Muscle of leg (tissue), 16 donors: ENCODE measurements at places on chromosomes 16 and 17. TPM values are rescaled to one million over a fixed set of nuclear protein-coding genes. Genes with fewer than 3 reads are reported as not detected.

HOXB6 gene
- 0.84 TPM for total RNA-seq

DNA sequence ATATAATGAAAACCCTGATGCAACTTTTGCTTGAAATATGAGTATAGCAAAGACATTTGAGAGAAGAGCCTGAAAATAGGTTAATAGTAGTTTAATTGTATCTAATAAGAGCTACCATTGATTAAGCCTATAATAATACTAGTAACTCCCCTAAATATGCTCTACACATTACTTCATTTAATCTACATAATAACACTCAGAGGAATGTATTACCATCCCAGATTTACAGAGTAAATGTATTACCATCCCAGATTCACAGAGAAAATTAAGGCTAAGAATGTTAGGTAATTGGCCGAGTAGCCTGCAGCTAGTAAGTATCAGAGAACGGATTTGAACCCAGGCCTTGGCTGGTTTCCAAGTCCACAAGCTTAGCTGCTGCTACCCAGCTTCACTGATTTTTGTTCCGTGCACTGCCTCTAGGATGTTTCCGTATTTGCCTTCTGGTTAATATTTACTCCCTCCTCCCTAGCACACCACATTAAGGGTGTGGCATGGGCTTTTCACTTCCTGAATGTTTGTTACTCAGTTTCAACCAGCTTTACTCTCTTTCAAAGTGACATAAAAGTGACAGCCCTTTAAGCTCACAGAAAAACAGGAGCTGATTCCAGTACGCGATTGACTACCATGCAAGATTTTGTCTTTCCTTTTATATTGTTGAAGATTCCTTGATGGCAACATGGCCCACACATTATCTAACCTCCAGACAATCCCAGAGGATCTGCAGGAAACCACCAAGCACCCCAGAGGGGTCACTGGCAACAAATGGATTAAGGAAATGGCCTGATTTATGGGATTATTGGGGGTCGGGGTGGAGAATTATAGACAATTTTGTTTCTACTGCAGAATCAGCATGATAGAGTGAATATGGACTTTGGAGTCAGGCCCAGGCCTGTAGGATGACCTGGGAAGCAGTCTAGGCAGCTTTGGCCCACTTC, 26.7 kb upstream of the TOX3 start:
- no peaks in the 10 kb centered on the region for H3K36me3 ChIP-seq
- no peak for DNase-seq
- no peaks in the 10 kb centered on the region for H3K27me3 ChIP-seq
- H3K27ac ChIP-seq, result no peak overlapping the region
- no peak overlapping the region for H3K4me3 ChIP-seq

- no peak overlapping the region for H3K27ac ChIP-seq
- no peaks in the 10 kb centered on the region for H3K36me3 ChIP-seq
- H3K4me3 ChIP-seq, result no peak overlapping the region
- peaks cover 12% of the 10 kb centered on the region for H3K27me3 ChIP-seq
Measured at GRCh38 chr17:33261820-33262219, 31.3 kb downstream of the ASIC2 start.

NATD1 gene
- total RNA-seq, result 8.7 TPM

DNA sequence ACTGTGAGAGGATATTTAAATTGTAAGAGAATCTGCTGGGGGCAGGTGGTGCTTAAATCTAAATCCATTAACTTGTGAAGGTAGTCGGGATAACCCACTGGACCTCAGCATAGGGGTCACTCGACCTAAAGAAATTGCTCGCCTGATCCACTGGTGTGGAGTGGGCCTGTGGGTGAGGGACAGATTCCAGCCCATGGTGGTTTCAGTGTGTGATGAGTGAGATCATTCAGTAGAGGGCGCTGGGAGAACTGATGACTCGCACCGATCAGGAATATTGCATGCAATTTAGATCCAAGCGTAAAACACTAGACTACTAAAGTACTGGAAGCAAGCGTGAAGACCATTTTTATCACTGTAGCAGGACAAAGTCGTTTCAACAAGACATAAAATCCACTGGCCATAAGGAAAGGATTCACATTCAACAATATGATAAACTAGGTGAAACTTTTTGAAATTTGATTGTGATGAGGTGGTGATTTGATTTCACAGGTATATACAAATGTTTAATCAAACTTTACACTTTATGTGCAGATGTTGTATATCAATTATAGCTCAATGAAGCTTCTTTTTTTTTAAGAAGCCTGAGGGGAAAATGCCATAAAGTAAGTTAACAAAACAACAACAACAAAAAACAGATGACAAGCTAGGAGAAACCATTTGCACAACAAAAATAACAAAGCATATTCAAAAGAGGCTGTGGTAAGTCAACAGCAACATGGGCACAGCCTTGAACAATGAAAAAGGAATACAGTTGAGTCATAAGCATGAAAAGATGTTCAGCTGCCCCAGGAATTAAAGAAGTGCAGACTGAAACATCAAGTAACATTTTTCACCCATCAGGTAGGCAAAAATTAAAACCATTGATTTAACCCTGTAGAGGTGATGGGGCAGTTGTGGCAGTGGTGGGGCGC, 7.5 kb upstream of the TMEM170A start:
- no peak overlapping the region for H3K4me3 ChIP-seq
- H3K27ac ChIP-seq, result no peak overlapping the region
- DNase-seq, result peak; percentile 86
- no peaks in the 10 kb centered on the region for H3K4me1 ChIP-seq
- no peaks in the 10 kb centered on the region for H3K27me3 ChIP-seq

TRPV3 gene
- total RNA-seq, result 1.2 TPM

DNA sequence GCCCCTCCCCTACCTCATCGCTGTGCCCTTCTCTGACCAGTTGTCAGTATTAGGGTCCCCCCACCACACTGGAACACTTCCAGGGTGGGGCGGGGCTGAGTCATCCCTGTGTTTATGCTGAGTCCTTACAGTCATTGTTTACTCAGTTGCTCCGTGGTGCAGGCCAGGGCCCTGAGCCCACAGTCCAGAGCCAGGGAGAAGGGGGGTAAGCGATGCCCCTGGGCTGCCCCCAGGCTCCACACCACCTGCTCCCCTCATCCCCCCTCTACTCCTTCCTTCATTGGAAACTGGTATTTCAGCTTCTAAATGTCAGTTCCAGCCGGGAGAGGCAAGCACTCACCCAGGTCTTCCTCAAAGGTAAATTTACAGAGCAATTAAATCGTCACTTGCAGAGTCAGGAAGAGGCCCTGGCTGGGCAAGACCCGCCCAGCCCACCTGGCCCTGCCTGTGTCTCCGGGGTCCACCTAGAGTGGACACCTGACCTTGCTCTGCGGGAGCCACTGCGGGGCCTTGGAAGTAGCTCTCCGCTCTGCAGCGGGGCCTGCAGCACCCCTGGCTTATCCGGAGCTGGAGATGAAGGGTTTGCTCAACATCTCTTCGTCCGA, 4.8 kb downstream of the ATP2A3 start:
- no peak for DNase-seq
- H3K4me1 ChIP-seq, result peaks cover 71% of the 10 kb centered on the region
- no peak overlapping the region for H3K27ac ChIP-seq
- H3K36me3 ChIP-seq, result no peaks in the 10 kb centered on the region
- peaks cover 30% of the 10 kb centered on the region for H3K27me3 ChIP-seq

P2RX1 gene
- total RNA-seq, result 2.1 TPM

DNA sequence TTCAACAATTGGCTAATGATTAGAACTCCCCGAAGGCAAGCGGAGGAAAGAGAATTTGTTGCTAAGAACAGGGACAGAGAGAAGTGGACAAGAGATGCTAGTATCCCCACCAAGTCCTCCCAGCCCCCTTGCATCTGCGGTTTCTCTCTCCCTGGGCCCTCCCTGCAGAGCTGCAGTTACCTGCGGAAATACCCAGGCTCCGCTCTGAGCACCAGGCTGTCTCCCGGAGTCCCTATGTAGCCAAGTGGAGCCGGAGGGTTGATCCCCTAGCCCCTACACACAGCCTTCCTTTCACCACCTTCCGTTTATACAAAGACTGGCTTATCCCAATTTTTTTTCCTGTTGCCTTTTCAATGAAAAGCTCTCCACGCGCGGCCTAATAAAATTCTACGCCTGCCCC, 834.4 kb downstream of the KCNJ2 start:
- no peak overlapping the region for H3K27ac ChIP-seq
- peaks cover 2% of the 10 kb centered on the region for H3K27me3 ChIP-seq
- no peak overlapping the region for H3K4me3 ChIP-seq
- no peak for DNase-seq
- H3K36me3 ChIP-seq, result no peaks in the 10 kb centered on the region
- H3K4me1 ChIP-seq, result no peaks in the 10 kb centered on the region

GP1BA gene
- total RNA-seq, result 0.04 TPM

DNA sequence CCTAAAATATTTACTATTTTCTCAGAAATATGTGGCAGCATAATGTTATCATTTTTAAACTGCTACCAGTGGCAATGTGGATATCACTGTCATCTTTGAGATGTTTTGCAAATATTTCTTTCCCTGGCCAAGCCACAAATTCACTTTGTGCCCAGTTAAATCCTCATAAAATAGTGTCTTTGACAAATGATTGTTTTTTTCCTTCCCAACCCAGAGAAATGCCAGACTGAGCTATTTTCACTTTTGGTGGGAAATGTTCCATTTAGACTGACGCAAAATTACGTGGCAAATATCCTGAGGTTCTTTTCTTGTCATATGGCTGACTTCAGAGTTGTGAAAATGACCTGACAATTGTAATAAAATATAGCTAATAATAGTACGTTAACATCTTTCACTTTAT, 807.0 kb upstream of the SOX9 start:
- no peaks in the 10 kb centered on the region for H3K27me3 ChIP-seq
- no peak for DNase-seq
- no peak overlapping the region for H3K4me3 ChIP-seq
- H3K36me3 ChIP-seq, result no peaks in the 10 kb centered on the region
- no peak overlapping the region for H3K27ac ChIP-seq

DNA sequence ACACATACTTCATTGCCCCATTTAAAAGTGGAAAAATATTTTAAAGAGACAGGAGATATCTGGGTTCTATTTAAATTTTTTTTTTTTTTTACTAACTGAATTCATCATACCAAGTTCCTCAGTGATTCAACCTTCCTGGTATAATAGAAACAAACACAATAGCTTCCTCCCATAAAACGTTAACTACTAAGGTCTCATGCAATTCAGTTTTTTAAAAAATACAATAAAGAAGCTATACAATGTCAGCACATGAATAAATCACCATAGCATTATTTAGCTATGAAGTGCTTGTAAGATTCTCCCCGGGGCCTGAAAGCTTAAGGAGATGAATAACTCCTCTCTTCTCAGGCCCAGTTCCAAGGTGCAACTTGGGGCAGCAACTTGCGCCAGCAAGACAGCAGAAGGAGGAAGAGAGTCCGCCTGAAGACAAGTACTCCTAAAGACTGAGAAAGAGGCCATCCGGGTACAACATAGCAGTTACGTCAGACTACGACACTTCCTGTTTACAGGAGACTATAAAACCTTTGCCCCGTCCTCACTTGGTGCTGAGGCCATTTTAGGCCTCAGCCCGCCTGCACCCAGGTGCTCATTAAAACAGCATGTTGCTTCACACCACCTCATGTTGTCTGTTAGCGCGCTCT, 81.5 kb downstream of the MYO1D start:
- no peak for DNase-seq
- peaks cover 2% of the 10 kb centered on the region for H3K27me3 ChIP-seq
- no peaks in the 10 kb centered on the region for H3K4me1 ChIP-seq
- no peak overlapping the region for H3K27ac ChIP-seq
- H3K4me3 ChIP-seq, result no peak overlapping the region

- H3K27ac ChIP-seq, result no peak overlapping the region
- no peak overlapping the region for H3K4me3 ChIP-seq
- no peak for DNase-seq
Measured at GRCh38 chr17:48299760-48300159, 130.3 kb downstream of the SKAP1 start.

HBA2 gene
- 926 TPM for total RNA-seq

PRSS27 gene
- 0.75 TPM for total RNA-seq

ZDHHC7 gene
- 31.0 TPM for total RNA-seq

GRCh38 chr16:11977376-11978041, 975 bp downstream of the SNX29 start:
- H3K4me1 ChIP-seq, result peaks cover 15% of the 10 kb centered on the region
- peaks cover 7% of the 10 kb centered on the region for H3K36me3 ChIP-seq
- H3K4me3 ChIP-seq, result peak overlapping the region; percentile 87
- peak; percentile 36 for DNase-seq
- H3K27ac ChIP-seq, result no peak overlapping the region

GRCh38 chr17:3810019-3810418, 9.0 kb upstream of the ITGAE start:
- no peak for DNase-seq
- H3K27me3 ChIP-seq, result no peaks in the 10 kb centered on the region
- H3K4me3 ChIP-seq, result no peak overlapping the region
- H3K27ac ChIP-seq, result no peak overlapping the region
- H3K36me3 ChIP-seq, result peaks cover 77% of the 10 kb centered on the region

- DNase-seq, result peak; percentile 97
- H3K27ac ChIP-seq, result peak overlapping the region; percentile 89
- H3K27me3 ChIP-seq, result no peaks in the 10 kb centered on the region
- peaks cover 91% of the 10 kb centered on the region for H3K4me1 ChIP-seq
Measured at GRCh38 chr17:40320756-40321523, 12.0 kb downstream of the RARA start.

SEPTIN12 gene
- not detected for total RNA-seq

PRDM7 gene
- not detected for total RNA-seq

DNA sequence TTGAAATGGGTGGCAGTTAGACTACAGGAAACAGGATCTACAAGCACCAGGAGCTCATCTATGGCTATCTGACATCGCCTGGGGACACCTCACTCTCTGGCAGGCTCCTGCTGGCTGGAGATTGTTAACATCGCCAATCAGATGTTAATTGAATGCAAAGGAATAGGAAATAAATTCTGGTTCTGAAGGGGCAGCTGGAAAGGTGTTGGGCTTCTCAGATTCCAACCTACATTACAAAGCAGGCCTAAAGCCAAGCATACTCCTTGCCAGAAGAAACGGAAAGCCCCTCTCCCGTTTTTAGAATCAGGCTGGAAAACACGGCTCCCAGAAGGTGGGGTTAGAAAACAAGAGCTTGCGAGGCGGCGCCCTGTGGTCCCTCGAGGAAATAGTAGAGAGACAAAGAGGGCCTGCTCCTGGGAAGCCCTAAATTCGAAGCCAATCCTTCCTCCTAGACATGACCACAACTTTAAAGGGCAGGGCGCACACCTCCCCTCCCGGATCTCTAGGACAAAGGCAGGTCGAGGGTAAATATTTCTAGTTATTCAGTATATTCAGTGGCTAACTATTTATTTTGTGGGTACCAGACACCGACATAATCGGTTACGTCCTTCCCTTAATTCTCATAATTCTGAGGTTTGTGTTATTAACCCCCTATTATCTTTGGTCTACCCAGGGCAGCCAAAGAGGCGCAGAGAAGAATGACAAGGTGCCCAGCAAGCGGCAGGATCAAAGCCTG, 763 bp upstream of the TOM1L1 start:
- DNase-seq, result peak; percentile 10
- H3K36me3 ChIP-seq, result no peaks in the 10 kb centered on the region
- no peak overlapping the region for H3K27ac ChIP-seq
- H3K27me3 ChIP-seq, result peaks cover 14% of the 10 kb centered on the region
- H3K4me3 ChIP-seq, result peak overlapping the region; percentile 51

CHST4 gene
- total RNA-seq, result 0.04 TPM

KRTAP4-5 gene
- not detected for total RNA-seq
